Stimulated activated CD8-positive, alpha-beta memory T cell treated with anti-CD3 and anti-CD28 coated beads, Interleukin-4, amount 100 ng/mL, for 1 hour (primary cell): ENCODE measurements at places on chromosomes 6 and 20.

- DNase-seq: no peak
Measured at GRCh38 chr20:57364451-57364850, 13.4 kb downstream of the RAE1 start.

DNA sequence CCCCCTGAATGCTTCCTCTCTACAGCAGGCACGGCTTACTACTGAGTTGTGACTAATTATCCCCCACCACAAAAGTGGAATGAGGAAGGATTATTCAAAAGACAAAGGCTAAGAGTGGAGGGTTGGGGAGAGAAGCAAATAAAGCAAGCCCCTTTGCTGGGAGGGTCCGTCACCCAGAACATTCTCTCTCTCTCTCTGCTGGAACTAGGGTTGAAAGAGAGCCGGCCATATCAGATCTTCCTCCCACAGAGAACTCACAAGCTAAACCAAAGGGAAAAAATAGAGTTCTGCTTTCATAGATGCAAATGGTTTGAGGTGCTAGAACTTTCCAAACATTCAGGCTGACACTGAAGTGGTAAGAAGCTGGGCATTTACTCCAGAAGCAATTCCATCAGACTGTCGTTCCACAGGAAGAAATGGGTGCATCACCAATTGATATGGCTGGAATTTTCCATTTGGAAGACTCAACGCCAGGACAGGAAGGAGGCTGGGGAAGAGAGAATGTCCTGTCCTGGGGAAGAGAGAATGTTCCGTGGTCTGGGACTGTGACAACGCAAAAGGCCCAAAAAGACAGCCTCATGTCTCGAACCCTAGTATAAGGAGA lies 7.9 kb downstream of the ZMYND8 start:
- no peak for DNase-seq

GRCh38 chr20:33992145-33992922 lies 1.4 kb upstream of the RALY start:
- no peak for DNase-seq

DNA sequence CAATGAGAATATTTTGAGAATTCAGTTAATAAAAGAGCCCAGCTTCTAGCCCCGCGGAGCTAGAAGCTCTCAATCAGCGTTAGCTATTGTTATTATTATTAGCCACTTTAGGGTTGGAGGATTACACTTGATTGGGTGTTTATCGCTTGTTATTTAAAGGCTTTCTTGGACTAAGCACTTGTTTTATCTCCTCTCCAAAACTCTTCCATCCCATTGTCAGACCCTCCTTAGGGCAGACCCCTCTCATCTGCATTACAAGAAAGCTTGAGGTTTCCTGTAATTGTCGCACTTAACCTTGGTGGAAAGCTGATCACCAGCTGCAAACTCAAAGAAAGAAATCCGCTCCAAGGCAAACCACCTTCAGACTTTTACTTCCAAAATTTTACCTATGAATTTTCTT lies 4.8 kb downstream of the DPPA5 start:
- DNase-seq: no peak

GRCh38 chr6:165991341-165991740 lies 176.3 kb downstream of the TBXT start:
- DNase-seq: no peak

- DNase-seq: no peak
Measured at GRCh38 chr6:42428326-42429041, 23.2 kb downstream of the TRERF1 start.

GRCh38 chr20:59725476-59726280 lies 121.3 kb downstream of the PHACTR3 start:
- no peak for DNase-seq

DNA sequence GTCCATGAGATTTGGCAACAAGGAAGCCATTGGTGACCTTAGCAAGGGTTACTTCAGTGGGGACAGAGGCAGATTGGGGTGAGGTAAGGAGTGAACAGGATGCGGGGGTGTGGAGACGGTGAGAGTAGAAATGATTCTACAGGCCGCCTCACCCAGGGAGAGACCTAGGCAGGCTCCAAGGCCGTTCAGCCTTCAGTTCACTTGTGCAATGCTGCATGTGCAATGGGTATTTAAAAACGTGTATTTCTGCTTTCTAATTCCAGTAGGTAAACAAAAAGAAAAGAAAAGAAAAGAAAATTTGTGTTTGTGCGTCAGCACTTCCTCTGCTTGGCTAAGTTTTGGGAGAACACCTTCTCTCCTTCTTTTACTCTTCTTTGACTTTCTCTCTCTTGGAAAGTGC lies 56.8 kb downstream of the BANF2 start:
- no peak for DNase-seq

GRCh38 chr20:36720510-36720909 lies 25.4 kb downstream of the NDRG3 start:
- DNase-seq: no peak

DNA sequence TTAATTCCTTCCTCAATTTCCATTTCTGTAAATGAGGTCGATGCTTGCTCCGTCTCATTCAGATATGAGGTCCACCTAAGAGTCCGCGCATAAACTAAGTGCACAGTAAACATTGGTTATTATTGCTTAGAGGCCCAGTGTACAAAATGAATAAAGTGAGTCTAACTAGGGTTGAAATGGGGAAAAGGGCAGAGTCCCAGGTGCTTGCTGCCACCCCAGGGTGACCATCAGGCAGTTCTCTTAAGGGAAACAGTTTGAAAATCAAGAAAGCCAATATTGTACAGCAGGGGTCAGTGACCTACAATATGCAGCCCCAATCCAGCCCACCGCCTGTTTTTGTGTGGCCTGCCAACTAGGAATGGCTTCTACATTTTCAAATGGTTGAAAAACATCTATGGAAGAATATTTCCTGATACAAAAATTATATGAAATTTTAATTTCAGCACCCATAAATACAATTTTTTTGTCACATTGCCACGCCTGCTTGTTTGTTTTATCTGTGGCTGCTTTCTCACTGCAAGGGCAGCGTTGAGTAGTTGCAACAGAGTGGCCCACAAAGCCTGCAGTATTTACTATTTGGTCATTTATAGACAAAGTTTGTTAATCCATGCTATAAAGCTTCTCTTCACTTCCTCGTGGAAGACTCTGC lies 43.3 kb downstream of the SLC13A3 start:
- DNase-seq: no peak

- DNase-seq: no peak
Measured at GRCh38 chr6:90285611-90286381, 10.8 kb downstream of the BACH2 start.

GRCh38 chr20:53926428-53927028 lies 143.9 kb downstream of the BCAS1 start:
- DNase-seq: no peak

DNA sequence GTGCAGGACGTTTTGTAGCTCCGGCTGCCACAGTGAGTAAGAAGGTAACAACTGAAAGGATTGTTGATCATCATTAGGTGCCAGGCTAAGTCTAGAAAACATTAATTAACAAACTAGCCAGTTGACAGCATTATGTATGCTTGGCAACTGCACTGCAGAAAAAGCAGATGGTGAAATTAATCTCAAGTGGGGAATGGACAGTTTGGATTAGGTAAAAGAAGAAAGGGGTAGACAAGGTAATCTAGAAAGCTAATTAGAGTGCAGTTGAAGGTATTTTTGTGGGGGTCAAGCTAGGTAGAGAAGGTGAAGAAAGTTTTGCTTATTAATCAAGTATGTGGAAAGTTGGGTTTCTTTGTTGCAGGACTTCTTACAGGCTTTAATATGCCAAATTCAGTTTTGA lies 69.7 kb upstream of the HINT3 start:
- no peak for DNase-seq

- no peak for DNase-seq
Measured at GRCh38 chr6:36875250-36875633, 639 bp upstream of the PPIL1 start.

DNA sequence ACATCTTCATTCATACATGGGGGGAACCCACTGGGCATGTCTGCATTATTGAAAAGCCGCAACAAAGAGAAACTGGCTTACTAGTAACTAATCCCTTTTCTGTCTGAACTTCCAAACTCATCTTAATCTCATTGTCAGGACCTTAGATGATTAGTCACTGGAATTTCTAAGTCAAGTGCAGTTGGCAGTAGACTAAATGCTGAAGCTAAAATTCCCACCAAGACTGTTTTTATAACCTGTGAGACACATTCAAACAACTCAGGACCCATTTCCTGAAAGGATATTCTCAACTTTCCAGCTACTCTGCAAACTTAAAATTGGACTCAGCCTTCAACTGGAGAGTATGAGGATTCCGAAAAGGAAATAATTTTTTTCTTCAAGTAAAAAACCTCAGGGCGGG lies 94.8 kb upstream of the SCAF8 start:
- DNase-seq: no peak

DNA sequence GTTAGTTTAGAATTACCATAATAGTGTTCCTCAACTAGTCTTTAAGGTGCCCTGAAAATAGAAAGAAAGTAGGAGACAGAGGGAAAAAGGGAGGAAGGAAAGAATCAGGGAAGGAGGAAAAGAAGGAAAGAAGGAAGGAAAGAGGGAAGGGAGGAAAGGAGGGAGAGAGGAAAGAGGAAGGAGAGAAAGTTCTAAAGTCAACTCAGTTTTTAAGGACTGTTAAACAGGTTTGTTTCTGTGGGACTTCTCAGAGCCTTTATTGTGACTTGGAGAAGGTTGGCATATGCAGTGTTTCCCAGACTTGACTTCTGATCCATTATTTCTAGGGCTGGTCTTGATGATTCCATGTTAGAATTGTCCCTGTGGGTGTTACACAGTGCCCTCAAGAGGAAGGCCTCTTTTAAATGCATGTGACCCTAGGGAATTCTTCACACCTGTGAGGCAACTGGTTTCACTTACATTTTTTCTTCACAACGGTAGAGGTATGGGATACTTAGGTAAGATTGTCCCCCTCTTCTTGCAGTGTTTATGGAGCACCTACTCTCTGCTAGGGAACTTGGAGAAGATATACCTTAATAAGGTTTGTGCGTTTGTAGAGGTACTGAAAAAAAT lies 132.7 kb upstream of the GMDS start:
- DNase-seq: no peak

- DNase-seq: no peak
Measured at GRCh38 chr20:55888685-55889084, 116.6 kb downstream of the CBLN4 start.

DNA sequence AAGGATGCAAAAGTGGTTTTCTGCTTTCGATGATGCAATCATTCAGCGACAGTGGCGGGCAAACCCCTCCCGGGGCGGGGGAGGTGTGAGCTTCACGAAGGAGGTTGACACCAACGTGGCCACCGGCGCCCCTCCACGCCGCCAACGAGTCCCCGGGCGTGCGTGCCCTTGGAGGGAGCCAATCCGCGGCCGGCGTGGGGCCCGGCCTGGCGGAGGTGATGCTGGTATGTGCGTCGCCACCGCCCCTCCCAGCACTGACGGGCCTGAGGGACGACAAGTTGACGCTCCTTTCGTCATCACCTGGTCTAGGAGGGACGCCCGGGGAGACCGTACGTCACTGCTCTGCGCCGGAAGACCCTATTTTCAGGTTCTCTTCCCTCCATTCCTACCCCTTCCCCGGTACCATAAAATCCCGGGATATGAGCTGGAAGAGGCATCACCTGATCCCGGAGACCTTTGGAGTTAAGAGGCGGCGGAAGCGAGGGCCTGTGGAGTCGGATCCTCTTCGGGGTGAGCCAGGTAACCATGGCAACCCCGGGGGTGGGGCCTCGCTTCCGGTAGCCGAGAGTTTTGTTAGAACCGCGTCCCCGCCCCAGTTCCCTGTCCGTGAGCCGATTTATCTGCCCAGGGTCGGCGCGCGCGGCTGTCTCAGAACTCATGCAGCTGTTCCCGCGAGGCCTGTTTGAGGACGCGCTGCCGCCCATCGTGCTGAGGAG lies at the start of gene DXO:
TSS of gene DXO (minus strand) at position 146 of the 716 bp plus-strand sequence. CDS start 463 bp downstream, outside the sequence.
- peak; percentile 94 for DNase-seq

- DNase-seq: no peak
Measured at GRCh38 chr6:3612341-3613041, 139.0 kb downstream of the PXDC1 start.

DNA sequence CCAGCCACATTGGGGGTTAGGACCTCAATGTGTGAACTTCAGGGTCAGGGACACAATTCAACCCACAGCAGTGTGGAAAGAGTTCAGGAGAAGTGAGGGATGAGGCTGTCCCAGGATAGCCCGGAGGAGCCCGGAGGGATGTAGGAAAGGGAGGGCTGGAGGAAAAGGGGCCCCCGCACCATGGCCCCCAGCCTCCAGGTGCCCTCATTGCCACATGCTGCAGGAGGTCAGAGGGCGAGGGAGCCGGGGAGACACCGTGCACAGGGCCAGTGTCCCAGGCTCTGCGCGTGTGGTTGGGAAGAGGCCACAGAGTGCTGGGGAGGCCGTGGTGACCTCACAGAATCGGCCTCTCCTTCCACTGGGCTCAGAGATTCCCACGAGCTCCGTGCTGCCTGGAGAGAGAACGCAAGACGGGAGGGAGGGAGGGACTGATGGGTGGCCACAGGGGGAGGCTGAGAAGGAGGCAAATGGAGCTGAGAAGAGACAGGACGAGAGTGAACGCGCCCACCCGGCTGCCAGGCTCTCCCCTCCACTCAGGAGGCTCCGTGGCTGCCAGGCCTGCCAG lies 215.1 kb downstream of the DLL1 start:
- DNase-seq: no peak

DNA sequence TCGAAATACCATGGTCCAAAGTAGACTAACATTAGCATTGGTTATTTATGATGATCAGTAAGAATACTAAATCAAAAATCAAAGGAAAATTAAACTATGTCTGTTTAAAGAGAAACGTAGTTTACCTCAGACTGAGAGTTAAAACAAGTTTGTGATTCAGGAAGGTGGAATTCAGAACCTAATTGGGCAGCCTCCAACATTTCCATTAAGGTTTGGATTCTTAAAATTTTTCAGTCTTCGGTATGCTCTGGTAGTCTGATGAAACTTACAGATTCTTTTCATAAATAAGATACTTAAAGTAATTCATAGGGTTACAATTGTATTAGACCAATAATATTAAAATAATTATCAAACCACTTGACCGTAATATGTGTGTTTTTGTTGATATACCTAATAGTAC lies 18.6 kb downstream of the HFE start:
- no peak for DNase-seq

GRCh38 chr6:132750455-132751248 lies 7.1 kb downstream of the VNN2 start:
- no peak for DNase-seq

- no peak for DNase-seq
Measured at GRCh38 chr6:149891259-149891658, 6.7 kb downstream of the RAET1E start.

DNA sequence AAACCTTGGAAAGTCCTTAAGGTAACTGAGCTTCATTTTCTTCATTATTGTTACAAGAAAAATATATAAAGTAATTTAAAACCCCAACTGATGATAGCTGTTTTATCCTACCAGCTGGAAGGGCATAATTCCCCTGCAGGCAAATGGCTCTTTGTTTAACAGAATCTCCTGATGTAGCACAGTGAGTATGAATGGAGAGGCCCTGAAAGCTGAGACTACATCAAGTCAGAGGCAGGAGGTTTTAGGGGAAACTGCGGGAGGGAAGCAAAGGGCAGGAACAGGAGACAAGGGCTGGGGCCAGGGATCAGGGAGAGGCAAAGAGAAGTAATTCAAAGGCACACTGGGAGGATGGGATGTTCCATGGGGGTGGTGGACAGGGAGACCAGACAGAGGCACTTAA lies 119.0 kb upstream of the LRFN2 start:
- no peak for DNase-seq
